ENCODE measurements at places on chromosomes 13 and 19.
A peak's percentile ranks its signal among the peaks of the same experiment; 100 is the strongest.

GRCh38 chr19:41997851-41998229 lies 3.8 kb upstream of the ATP1A3 start:
- no peak for DNase-seq

GRCh38 chr13:102440259-102440936 lies 38.5 kb upstream of the FGF14 start:
- peak; percentile 49 for DNase-seq

DNA sequence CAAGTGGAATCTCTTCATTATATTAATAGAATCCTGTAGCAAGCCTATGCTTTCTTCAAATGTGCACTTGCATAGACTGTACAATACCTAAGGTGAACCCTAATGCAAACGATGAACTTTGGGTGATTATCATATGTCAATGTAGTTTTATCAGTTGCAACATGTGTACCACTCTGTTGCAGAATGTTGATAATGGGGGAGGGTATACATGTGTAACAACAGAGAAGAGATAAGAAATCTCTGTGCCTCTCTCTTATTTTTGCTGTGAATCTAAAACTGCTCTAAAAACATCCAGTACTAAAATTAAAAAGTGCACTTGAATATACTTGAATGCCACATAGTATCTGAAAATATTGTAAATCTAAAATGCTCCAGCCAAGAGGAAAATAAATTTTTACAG lies 820.8 kb upstream of the MIR17HG start:
- no peak for DNase-seq

DNA sequence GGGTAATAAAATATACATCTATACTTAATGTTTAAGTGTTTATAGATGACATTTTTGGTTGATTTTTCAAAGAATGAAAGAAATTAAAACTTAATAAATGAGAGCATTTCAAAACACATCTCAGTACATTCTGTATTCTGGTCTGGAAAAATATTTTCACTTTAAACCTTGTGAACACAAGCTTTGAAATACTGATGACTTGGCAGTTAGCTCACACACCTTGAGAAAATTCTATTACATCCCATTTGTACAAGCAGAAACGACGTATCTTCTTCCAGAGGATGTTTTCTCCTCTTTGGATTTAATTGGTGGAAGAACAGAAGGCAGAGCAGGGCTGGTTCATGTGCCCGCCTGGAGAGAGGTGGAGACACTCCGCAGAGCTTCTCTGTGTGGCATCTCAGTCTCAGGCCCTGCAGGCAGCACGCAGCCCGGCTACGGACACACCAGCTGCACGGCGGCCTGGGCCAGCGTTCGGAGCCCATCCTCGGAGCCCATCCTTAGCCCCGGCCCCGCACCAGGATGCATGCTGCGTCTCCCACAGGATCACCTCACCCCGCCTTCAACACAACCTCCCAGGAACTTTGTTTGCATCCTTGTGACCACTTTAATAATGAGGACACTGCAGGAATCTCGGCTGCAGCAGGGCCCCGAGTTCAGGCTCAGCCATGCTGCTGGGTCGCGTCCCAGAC lies 48.6 kb downstream of the SOX1 start:
- DNase-seq = peak; percentile 35

GRCh38 chr13:40609972-40610726 lies 56.3 kb downstream of the FOXO1 start:
- DNase-seq = no peak

DNA sequence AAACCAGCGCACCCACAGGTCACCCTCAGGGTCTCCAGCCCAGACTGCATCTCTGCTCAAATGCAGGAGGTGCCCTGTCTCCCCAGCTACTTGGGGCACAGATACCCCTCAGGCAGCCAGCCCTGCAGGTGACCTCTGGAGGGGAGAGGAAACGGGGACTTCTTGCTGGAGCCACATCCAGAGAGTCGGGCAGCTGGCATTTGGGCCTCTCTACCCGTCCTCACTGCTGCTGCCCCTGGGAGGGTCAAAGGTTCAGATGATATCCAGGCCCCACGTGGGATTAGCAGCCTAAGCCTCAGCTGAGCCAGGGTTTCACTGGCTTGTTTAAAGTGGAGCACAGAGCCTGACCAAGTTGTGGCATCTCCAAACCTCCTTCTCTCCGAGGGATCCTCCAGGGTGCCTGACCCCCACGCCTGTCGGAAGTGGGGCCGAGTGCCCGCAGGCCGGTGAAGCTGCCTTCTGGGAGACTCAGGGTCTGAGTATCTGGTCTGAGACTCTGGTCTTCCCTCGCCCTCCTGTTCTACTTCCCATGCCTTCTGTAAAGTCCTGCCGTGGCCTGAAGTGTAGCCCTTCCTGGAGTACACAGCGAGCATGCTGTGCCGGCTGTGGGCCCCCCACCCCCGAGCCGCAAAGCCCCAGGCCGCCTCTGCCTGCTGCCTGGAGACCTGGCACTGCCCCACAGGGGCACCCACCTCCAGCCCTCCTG lies 2.1 kb downstream of the RASA3 start:
- DNase-seq = no peak

GRCh38 chr19:16594131-16594586 lies 21.9 kb upstream of the SLC35E1 start:
- no peak for DNase-seq

- DNase-seq = no peak
Observed at GRCh38 chr19:13985771-13986347, 20.3 kb downstream of the RFX1 start.

- no peak for DNase-seq
Observed at GRCh38 chr13:25848812-25849745, 202.7 kb downstream of the SHISA2 start.

DNA sequence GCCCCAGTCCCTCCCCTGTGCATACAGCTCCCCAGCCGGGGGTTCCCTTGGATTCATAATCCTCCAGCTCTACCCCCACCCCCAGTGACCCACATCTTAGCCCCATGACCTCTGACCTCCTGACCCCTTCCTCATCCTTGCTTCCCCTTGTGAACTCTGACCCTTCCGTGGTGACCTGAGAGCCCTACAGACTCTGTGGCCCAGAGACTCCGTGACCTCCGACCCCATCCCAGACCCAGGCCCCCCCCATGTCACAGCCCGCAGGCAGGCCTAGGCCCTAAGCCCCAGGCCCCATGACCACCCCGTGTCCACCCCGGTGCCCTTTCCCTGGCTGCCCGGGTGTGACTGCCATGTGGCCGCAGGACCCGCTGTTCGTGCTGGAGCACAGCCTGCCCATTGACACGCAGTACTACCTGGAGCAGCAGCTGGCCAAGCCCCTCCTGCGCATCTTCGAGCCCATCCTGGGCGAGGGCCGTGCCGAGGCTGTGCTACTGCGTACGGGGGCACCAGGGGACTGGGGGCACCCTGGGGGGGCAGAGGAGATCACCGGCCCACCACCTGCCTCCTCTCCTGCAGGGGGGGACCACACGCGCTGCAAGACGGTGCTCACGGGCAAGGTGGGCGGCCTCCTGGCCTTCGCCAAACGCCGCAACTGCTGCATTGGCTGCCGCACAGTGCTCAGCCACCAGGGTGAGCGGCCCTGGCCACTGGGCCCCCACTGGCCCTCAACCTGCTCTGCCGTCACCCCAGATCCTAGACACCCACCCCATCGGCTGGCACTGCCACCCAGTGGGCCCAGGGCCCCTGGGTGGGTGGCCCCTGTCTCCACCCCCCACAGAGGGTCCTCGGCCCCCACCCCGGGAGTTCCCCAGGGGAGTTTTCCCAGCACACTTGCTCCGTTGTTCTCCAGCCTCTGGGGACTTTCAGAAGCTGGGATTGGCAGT lies 2.4 kb upstream of the SPIB start:
- no peak for DNase-seq

DNA sequence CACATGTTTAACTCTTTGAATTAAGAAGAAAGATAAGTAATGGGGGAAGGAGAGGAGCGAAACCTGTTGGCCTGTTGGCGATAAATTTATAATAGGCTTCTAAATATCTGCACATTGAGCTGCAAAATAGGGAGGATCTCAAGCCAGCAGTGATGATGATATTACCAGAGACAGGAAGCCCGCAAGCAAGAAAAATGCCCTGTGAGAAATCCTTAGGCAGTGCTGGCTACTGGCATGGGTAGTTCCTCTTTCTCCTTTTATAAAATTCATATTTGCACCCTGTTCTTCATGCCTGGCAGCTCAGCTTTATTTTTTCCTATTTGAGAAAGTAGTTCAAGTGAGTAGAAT lies 858 bp upstream of the USP12 start:
- DNase-seq = no peak

GRCh38 chr13:47553329-47553977 lies 447.6 kb downstream of the SUCLA2 start:
- DNase-seq = no peak

DNA sequence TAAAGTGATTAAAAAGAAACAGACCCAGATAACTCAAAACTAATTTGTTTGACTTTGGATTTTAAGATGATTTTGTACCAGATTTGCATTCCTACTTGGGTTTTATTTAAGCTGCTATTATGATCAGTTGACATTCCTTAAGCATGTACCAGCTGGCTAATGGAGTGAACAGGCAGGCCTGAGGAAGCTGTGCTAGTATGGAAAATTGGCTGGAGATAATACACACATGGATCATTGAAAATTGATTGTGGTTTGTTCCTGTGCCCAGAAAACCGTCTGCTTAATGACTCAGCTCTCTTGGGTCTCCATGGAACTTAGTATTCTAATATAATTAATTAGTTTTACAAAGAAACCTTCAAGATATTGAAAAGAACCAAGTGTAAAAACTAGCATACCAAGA lies 22.6 kb downstream of the POLR1D start:
- no peak for DNase-seq

- DNase-seq = no peak
Observed at GRCh38 chr19:40322271-40322610, 26.0 kb downstream of the C19orf47 start.

- DNase-seq = no peak
Observed at GRCh38 chr13:41411522-41411921, 45.8 kb upstream of the RGCC start.

- no peak for DNase-seq
Observed at GRCh38 chr13:26007261-26008125, 44.3 kb downstream of the SHISA2 start.

DNA sequence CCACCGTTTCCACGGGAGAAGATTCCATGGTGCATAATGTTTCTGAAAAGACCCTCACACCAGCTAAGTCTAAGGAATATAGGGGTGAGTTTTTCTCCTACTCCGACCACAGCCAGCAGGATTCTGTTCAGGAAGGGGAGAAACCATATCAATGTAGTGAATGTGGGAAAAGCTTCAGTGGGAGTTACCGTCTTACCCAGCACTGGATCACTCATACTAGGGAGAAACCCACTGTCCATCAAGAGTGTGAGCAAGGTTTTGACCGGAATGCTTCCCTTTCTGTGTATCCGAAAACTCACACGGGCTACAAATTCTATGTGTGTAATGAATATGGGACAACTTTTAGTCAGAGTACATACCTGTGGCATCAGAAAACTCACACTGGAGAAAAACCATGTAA lies 19.1 kb downstream of the ZNF473 start:
- no peak for DNase-seq

DNA sequence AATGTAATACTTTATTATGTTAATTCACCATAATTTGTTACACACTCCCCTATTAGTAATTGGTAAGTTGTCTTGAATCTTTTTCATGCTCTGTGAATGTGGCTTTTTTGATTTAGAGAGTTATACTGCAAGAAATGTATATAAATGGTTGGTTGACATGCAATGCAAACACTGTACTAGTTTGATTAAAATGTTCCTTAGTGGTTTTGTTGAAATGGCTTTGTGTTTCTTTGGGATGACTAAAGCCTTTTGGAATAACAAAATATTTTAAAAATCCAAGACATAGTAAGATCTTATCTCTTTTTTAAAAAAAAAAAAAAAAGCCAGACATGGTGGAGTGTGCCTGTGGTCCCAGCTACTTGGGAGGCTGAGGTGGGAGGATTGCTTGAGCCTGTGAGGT lies 10.5 kb downstream of the LAMP1 start:
- DNase-seq = no peak

GRCh38 chr13:28478127-28478526 lies 16.8 kb downstream of the FLT1 start:
- no peak for DNase-seq

- DNase-seq = no peak
Observed at GRCh38 chr19:29650772-29651387, 14.4 kb upstream of the PLEKHF1 start.

GRCh38 chr13:26709461-26709860 lies 51.1 kb downstream of the GPR12 start:
- DNase-seq = no peak

GRCh38 chr19:10718205-10719196 lies 622 bp downstream of the DNM2 start:
- DNase-seq = peak; percentile 70

GRCh38 chr13:68645814-68646213 lies 1415.7 kb upstream of the PCDH9 start:
- no peak for DNase-seq

GRCh38 chr19:29478578-29479565 lies 46.9 kb upstream of the VSTM2B start:
- DNase-seq = no peak

GRCh38 chr19:33740811-33741396 lies 55.8 kb upstream of the KCTD15 start:
- peak; percentile 62 for DNase-seq

DNA sequence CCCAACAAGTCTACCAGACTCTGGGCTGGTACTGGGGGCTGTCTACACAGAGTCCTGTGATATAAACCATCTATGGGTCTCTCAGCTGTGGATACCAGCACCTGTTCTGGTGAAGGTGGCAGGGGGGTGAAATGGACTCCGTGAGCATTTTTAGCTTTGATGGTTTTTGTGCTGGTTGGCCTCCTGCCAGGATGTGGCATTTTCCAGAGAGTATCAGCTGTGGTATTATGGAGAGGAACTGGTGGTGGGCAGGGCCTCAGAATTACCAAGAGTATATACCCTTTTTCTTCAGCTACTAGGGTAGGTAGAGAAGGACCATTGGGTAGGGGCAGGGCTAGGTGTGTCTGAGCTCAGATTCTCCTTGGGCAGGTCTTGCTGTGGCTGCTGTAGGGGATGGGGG lies 1920.9 kb upstream of the PCDH20 start:
- DNase-seq = no peak

DNA sequence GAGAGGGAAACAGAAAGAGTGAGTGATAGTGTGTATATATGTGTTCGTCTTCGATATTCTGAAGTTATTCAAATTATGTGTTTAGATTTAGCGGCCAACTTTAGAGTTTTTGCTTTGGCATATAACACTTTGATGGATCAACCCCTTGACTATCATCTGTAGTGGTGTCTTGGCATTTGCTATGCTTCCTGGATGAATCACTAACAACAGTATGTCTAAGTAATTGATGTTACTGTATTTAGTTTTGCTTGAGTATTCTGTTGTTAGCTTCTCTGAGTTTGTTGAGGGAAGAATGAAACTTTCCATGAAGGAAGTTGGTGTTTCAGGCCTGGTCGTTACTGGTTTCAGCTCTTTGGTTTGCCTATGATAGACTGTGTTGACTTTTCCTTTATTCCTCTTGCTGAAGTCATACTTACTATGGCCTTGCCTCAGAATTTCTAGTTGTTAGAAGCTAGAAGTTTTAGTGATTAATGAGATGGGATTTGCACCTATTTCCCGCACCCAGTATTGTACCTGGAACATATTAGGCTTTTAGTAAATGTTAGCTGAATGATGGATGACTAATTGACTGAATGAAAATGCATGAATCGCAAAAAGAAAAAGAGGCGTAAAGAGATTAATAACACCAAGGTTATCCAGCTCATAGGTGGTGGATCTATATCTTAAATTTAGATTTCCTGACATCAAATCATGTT lies 20.7 kb downstream of the NDFIP2 start:
- DNase-seq = no peak
